ENCODE measurements at places on chromosomes 7 and 10.

DNA sequence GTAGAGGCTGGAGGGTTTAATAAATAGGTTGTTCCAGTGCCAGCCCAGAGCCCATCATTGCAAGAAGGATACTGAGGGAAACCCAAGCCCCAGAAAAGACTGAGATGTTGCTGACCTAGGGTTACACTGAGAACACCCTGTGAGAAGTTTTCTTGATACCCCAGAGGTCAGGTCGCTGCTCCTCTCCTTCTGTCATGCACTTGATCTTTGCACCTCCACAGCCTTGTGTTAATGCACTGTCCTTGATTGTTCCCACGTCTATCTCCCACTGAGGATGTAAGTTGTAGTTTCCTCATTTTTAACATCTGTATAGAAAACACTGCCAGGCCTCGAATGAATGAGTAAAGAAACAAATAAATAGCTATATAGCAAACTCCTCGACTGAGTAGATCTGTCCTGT, 195.3 kb upstream of the AHR start:
- no peak for DNase-seq

DNA sequence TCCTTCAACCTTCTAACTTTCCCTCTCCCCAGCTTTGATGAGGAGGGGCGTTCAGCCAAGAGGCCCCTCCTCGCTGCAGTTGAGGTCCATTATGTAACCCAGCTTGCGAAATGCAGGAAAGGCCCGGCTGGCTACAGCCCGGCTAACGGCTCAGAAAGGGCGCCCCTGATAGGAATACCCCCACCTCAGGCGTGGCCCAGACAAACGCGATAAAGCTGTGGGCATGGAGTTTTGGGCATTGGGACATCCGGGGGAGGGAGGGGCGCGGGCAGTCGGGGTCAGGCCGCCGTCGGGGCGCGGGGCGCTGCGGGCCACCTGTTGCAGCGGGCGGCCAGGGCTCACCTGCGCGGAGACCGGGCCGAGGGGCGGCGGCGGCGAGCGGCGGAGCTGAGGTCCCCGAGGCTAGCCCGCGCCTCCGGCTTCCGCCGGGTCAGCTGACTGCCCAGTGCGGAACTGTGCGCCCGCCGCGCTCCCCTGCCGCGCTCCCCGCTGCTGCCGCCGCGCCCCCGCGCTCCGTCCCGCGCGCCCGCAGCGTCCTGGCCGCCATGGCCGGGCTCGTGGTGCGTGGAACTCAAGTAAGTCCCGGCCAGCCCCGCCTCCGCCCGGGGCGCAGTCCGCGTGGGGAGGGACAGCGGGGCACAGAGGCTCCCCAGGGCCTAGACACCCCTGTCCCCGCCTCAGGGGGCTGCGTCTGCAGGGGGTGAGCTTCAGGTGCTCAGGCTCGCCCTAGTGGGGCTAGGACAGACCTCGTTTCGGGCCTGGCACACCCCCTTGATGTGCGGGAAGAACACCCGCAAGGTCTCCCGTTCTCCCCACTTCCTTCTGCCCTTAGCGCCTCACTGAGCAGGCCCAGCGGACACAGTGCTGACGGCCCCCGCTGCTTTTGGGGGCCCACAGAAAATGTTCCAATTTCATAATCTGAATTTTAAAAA, at the start of gene LRMDA:
Gene LRMDA (plus strand): TSS at position 445 of the 932 bp plus-strand sequence.
- DNase-seq: no peak

DNA sequence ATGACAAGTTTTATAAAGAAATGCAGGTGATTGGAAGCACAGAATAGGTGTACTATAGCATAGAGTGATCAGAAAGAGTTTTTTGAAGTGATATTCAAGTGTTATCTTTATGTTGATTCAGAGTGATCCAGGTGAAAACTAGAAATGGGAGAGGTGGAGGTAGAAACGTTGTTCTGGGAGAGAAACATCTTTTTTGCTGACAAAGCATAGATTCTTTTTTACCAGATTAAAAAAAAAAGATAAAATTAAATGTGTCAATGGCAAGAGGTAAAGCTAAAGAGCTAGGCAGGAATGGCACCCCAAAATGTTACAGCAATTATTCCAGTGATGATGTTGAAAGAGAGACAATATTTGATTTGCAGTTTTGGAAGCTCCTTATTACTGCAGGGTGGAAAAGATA, 12.6 kb upstream of the VSTM2A start:
- no peak for DNase-seq

- no peak for DNase-seq
Observed at GRCh38 chr7:96388166-96388565, 66.3 kb upstream of the SLC25A13 start.

GRCh38 chr7:142801601-142802295, 31.0 kb downstream of the PRSS2 start:
- no peak for DNase-seq

DNA sequence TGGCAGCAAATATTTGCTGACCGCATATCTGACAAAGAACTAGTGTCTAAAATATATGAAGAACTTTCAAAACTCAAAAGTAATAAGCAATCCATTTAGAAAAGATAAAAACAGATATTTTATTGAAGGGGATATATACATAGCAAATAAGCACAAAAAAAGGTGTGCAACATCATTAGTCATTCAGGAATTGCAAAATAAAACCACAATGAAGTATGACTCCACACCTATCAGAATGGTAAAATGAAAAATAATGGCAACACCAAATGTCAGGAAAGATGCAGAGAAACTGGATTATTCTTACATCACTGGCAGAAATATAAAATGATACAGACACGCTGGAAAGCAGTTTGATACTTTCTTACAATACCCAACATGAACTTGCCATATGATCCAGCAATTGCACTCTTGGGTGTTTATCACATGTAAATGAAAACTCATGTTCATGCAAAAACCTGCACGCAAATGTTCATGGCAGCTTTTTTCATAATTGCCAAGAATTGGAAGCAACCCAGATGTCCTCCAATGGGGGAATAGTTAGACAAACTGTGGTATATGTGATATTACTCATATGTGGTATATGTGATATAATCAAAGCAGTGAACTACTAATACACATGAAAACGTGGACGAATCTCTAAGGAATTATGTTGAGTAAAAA, 645.5 kb downstream of the GRID1 start:
- no peak for DNase-seq
